ENCODE measurements at places on chromosomes 4 and X.

GRCh38 chr4:117588771-117589170 lies 445.5 kb upstream of the NDST3 start:
- DNase-seq: no peak

DNA sequence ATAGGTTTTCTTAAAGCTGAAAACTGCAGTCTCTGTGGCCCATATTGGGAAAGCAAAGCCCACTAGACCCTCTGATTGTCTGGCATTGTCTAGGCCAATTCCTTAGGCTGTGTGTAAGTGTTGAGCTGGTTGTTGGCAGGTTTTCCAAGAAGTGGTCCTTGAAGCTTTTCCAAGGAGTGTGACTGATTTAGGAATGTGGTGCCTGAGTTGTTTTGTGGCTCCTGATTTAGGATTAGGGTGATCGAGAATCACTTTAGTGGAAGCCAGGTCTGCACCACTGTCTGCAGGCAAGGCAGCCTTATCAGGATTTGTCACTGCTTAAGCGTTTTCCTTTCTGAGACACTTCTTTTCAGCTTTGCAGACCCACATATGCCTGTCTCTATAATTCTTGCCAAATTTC lies 339.0 kb upstream of the DDX53 start:
- no peak for DNase-seq

DNA sequence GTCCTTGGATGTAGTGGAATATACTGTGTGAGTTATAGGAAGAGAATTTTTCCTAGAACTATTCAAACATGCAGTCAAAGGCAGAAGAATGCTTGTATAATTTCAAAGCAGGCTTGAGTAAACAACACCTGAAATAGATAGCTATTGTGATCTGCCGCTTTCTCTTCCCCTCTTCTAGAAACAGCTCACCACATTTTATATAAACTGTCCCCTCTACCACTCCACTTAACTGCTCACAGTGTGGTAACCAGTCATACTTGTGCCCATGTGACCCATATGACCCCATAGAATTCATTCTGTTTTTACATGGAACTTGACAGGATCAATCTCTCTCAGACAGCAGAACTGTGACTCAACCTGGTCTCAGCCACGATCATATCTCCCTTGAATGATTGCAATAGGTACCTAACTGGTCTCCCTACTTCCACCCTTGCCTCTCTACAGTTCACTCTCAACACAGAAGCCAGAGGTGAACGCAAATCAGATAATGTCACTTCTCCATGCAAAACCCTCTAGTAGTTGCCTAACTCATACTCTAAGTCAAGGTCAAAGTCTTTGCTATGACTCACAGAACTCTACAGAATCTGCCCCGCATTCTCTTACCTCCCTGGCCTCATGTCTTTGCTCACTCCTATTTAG lies 85.6 kb upstream of the EFHC2 start:
- DNase-seq: no peak

GRCh38 chr4:175773566-175773965 lies 38.5 kb downstream of the GPM6A start:
- no peak for DNase-seq

DNA sequence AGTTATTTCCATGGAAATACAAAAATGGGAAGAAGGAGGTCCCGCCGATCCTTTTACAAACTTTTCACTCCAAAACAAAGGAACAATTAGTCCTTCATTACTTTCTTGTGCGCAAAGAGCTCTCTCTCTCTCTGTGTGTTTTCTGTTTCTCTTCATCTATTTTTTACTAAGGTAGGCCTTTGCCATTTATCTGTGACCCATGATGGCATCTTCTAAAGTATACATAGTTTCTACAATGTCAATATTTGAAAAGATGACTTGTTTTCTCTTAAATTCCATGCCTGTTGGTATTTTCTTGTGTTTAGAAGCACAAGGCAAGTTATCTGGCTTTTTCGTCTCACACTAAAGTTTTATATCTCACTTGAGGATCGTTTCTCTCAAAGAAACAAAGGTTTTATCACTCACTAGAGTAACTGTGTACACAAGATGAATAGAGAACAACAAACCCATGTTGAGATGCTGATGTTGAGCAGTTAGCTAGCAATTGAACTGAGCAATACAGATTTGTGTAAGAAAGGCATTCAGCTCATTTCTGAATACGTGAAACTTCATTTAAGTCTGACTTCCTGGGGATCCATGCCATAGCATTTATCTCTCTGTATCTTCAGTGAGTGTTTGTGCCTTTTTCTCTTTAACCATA lies 250.3 kb downstream of the GBA3 start:
- peak; percentile 44 for DNase-seq

DNA sequence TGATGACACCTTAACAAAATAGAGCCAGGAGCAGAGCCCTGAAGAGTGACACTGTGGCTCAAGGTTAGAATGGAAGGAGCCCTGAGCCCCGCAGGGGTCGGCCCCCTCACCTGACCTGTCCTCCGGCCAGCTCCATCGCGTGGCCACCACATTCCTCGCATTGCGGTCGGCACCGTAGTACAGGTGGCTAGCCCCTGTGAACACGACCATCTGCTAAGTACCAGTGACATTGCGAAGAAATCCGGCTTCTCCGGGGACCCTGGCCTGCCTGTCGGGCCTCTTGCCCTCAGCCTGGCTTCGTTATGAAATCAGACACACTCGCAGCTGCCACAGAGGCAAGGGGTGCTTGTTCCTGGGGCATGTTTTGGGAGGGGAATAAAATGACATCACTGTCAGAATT lies 179.0 kb downstream of the AFAP1 start:
- DNase-seq: no peak

GRCh38 chrX:146602246-146602645 lies 207.3 kb upstream of the CXorf51B start:
- no peak for DNase-seq

- peak; percentile 46 for DNase-seq
These were observed 691.9 kb downstream of the TECRL start for GRCh38 chr4:63717384-63717783.

DNA sequence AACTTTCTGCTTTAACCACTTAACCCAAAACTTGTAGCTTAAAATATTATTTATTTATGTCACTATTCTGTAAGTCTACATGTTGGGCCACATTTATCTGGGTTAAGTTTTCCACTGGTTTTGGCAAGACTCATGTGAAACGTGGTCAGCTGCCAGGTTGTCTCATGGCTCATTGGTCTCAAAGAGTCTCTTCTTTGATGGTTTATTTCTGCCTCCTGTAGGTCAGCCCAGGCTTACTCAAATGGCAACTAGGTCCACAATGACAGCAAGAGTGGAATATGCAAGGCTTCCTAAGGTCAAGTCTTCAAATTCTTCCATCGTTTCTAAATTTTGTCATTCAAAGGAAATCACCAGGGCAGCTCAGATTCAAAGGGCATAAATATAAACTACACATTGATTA lies 828.7 kb downstream of the PCDH7 start:
- DNase-seq: no peak

DNA sequence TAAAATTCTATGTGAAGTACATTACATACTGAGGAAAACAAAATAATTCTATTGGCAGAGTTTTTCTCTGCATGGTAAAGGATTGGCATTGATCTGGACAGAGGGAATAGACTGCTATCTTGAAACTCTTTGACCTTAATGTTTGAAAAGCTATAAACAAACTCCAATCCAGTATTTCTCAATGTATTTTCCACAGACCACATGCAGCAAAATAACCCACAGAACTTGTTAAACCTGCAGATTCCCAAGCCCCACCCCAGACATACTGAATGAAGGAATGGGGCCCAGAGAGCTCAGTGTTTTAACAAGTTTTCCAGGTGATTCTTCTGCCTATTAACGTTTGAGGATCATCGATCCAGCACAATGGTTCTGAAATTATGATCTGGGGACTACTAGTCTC lies 15.7 kb downstream of the RNF128 start:
- no peak for DNase-seq

- DNase-seq: no peak
These were observed 35.0 kb downstream of the AMMECR1 start for GRCh38 chrX:110282922-110283321.

DNA sequence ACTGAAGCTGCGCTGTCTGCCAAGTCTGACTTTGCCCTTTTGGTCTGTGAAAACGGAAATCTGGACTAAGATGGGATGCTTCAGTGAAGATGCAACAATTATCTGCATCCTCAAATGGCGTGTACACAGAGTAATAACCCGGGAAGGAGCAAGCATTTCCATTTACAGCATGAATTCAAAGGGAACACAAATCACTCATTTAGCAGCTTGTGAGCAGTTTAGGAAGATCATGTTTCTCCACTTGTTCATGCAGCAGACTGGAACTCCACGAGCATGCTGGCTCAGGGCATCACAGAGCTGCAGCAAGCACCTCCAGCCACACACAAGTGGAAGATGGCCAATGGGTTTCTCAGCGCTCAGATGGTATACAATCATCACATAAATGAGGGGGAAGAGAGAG lies 175.5 kb downstream of the NLGN4X start:
- DNase-seq: no peak

DNA sequence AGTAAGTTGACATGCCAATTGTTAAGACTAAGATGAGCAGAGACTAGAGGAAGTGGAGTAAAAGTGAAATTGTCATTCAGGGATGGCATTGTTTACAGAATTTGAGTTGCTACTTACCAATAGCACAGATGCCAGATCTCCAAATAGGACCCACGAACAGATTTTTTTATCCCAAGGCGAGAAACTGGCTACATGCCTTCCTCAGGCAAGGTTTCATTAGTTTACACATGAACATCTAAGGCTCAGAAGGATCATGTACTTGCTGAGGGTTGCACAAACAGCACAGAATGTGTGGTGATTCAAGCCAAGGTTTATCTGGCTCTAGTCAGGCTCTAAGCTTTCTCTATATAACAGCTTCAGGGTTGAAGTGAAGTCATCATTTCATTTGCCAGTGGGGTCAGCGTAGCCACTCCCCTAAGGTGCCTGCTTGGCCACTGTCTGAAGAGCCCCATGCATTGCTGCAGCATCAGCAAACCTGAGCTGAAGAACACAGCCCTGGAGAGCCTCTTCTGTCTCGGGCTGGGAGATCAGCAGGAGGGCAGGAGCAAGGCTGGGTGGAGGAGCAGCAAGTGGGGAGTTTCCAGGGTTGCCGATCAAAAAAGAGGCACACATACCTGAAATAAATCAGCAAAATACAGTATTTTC lies 193.0 kb upstream of the LCORL start:
- DNase-seq: peak; percentile 49

DNA sequence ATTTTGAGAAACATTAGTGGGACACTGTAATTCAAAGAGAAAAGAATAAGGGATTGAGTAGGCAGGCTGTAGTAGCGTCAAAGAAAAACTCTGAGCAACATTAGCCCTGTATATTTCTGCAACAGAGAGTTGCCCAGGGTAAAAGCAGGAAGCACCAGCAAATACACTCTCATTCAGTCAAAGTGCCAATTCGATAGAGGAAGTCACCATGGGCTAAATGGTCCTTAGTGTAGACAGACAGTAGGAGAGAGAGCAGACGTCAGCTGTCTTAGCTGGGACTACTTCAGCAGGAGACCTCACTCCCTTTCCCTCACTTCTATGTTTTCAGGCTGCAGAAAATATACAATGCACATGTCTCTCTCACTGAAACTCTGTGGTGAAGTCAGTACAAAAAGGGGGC lies 2073.8 kb upstream of the TENM3 start:
- no peak for DNase-seq

- DNase-seq: peak; percentile 40
These were observed 460.8 kb downstream of the SLITRK2 start for GRCh38 chrX:146278381-146278780.

GRCh38 chr4:140924761-140925392 lies 168.7 kb upstream of the TBC1D9 start:
- DNase-seq: peak; percentile 23

- DNase-seq: no peak
These were observed 38.5 kb downstream of the HPGD start for GRCh38 chr4:174483792-174484191.

DNA sequence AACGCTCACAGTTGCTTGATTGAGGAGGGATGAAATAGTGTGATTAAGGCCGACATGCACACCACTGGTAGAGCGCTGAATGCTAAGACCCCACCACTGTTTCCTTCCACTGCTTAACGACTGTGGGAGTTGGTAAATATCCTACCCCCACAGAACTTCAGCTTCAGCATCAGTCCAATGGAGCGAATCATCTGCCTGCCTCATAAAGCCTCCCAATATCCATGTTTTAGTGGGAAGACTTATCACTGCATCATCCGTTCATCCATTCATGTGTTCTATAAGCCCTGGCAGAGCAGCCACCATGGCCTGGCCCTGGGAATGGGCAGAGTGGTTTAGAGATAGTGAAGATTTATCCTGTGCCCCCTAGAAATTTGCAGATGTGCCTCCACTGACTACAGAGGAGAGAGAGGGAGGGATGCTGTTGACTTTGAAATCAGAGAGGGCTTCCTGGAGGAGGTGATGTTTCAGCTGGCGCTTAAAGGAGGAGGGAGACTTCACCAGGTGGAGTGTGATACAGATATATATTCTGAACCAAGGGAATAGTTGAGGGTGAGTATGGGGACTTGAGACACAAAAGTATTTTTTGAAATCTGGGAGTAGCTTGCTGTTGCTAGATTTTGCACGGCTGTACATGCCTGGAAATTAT lies 71.9 kb upstream of the STX18 start:
- no peak for DNase-seq

DNA sequence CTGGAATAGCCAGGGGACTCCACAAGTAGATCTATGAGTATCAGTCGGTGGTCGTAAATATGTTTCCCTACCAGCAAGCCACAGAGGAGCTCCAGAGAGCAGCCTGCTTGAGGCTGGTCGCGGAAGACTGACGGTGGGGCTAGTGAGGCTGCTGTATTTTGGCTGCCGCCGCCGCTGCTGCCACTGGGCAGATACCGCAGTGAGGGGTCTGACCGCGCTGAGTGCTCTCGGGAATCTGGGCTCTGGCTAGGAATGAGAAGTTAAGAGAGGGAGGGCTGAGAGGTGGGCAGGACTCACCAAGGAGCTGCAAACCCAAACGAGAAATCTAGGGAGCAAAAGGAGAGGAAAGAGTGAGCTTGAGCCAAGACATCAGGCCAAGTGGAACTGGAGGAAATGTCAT lies at the start of gene EXOC1L:
Gene EXOC1L (plus strand): TSS at position 157 of the 400 bp plus-strand sequence. CDS start 237 bp downstream, at position 394.
- DNase-seq: peak; percentile 93

DNA sequence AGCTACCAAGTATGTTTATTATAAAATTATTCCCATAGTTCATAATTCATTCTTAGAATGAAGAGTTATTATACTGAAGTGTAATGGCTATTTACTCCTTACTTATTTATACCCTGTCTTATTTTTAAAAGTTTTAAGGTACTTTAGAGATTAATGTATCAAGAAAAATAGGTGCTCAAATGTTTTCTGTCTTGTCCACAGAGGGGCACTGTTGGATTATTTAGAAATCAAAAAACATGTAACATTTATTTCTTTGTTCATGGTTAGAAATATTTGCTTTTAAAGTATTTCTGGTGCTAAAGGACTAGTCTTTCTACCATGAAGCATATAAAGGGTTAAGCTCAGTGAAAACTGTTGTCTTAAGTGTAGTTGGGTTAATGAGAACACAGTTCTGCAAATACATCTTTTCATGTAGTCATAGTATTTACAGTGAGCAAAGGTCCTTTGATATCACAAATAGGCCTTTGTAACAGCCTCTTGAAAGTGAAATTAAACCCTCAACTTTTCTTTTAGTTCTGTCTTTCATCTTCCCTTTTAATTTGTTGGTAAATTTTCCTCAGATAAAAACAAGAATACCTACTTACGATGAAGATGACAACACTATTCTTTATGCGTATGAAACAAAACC lies 7.7 kb downstream of the SCML1 start:
- DNase-seq: peak; percentile 6

- peak; percentile 80 for DNase-seq
These were observed 78.0 kb upstream of the DRD5 start for GRCh38 chr4:9703391-9703790.

Measured in GM23338 (cell line).